AG09309 (cell line): ENCODE measurements at places on chromosomes 16 and 17.

DNA sequence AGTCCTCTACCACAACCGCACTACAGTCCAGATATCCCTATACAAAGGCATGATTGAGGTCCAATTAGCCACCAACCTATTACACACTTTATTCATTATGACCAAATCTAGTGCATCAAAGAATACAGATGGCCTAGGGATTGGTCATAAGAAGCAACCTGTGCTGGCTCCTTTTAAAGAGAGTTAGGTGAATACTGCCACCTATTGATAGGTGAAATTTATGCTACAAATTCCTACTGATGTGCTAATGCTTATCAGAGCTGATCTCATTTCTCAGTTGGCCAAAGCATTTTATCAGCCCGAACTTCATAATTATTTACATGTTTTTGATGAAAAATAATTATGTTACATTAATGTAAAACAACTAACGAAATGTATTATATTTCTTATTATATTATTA is 166.3 kb downstream of the ANKFN1 start:
- DNase-seq: peak; percentile 28

GRCh38 chr17:36857698-36858097 is 79.6 kb upstream of the LHX1 start:
- DNase-seq: no peak

- no peak for DNase-seq
Measured at GRCh38 chr16:85695196-85696128, 6.7 kb upstream of the GINS2 start.

DNA sequence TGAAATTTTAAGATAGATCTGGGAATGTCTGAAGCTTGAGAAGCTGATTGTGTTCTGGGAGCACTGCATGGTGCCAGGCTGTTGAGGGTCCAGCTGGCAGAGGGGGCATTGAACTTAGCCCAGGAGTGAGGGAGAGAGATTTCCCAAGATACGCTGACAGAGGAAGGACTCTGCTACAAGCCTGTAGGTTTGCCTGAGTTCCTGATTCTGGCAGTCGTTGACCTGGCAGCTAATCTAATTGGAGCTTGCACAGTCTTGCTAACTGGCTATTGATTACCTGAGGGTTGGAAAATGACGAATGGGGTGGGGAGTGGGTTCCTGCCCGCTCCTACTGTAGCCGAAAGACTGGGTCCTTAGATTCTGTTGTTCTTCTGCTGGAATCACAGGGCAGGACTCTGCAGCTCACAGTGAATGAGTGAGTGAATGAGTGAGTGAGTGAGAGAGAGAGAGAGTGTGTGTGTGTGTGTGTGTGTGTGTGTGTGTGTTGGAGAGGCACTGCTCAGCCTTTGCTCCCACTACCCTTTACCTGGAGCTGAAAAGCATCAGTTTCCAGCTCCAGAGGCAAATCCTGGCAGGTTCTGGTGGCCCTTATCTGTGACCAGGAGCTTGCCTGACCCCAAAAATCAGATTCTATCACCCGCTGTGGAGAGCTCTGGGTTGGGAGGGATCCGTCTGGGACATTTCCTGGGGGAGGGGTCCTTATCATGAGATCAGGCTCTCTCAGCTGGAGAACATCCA is 16.7 kb downstream of the CTRL start:
- no peak for DNase-seq

GRCh38 chr16:48124266-48124665 is 31.5 kb downstream of the ABCC12 start:
- DNase-seq: no peak

DNA sequence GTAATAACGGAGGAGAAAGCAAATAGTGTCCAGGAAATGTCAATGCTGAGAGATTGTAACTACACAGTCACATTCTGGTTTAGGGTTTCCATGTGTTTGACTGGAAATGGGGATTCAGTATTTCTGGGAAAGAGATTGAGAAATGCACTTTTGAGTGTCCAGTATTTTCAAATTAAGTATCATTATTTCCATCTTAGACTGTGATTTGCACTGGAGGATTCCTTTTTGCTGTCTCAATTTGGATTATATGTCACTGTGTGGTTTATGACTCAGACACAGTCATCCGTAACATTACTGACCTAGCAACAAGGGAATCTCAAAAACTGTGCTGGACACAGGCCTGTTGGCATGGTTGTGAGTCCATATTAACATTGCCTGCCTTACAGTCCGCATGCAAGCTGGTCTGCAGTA is 681.4 kb downstream of the CDH11 start:
- DNase-seq: peak; percentile 95

- peak; percentile 85 for DNase-seq
Measured at GRCh38 chr17:63984651-63985386, 12.1 kb upstream of the SCN4A start.

GRCh38 chr17:17941015-17941414 is 31.2 kb downstream of the TOM1L2 start:
- DNase-seq: no peak

DNA sequence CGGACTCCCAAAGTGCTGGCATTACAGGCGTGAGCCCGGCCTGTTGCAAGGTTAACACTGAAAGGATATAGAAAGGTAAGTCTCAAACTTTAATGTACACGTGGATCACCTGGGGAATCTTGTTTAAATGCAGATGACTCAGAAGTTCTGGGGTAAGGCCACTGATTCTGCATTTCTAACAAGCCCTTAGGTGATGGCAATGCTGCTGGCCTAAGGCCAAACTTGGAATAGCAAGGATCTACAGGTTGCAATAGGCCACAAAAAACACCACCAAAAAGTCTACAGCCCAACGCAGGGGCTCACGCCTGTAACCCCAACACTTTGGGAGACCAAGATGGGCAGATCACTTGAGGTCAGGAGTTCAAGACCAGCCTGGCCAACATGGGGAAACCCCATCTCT is 4.2 kb downstream of the CMTM4 start:
- DNase-seq: no peak

DNA sequence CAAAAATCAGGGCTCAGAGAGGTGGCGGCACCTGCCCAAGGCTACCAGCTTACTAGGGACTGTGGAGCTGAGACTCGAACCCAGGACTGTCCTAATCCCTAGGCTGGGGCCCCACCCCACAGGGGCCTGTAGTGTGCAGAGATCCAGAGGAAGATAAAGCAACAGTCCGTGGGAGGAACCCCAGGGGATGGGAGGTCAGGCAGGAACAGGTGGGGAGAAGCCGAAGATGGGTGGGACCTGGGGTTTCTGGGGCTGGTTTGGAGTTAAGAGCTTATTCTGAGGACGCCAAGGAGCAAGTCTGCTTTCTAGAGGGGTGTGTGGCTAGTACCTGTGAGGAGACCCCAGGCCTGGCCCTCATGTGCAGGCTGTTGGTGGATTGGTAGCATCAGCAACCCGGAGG is 14.9 kb downstream of the C16orf74 start:
- DNase-seq: no peak

DNA sequence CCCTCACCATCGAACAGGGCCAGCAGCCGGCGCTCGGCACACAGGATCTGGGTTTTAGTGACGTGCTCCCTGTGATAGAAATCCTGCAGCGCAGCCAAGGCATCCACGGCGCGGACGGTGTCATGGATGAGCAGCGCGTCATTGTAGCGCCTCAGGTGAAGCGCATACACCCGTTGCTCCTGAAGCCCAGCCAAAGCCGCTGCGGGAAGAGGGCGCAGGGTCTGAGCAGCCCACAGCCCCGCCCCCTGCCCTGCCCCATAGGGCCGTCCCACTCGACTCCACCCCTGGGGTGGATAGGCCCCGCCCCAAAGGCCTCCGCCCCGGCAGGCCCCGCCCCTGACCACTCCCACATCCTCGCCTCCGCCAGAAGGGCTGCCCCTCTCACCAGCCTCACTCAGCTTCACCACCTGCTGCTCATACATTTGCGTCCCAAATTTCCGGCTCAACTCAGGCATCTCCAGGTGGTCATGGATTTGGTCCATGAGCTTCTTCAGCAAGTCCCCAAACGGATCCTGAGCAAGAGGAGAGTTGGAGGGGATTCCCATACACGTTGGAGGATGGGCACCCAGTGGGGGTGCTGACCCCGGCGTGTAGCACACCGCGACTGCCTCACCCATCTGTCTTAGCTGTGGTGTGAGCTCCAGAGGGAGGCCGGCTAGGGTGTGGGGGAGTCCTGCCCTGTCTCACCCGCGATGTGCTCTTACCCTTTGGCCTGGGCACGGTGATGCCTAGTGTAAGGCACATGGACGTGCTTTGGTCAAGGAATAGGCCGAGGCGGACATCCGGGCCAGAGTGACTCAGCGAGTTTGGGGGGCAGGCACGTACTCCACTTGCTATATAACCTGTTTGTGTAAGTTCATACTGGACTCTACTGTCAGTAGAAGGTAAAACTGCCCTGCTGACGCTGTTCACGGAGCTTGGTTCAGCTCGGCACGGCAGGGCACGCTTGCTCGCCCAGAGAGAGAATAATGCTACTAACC is 4.6 kb downstream of the DHX58 start:
- no peak for DNase-seq

GRCh38 chr17:56973520-56973919 is 4.4 kb upstream of the SCPEP1 start:
- DNase-seq: no peak

DNA sequence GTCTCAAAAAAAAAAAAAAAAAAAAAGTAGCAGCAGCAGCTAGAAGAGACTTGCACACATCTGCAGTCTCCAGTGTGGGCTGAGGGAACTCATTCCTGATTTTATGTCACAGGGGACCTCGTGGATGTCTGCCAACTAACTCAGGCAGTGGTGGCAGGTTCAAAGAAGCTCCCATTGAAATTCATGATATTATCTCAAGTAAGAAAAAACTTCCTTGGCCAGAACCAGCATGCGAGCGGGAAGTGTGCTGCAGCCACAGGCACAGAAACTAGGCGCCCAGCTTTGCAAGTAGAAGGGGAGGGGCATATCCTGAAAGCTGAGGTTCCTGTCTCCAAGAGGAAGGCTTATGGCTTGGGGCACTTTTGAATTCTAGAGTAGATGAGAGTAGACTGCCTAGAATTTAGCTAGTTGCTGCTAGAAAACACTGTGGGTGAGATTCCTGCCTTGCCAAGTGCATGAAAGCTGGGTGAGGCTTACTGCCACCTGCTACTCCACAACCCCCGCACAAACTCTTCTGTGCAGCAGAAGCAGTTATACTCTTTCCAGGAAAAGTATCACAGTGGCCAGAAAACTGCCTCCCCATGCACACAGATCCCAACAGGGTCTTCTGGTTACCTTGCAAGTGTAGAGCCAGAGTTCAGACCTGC is 603.8 kb upstream of the CA10 start:
- no peak for DNase-seq

- peak; percentile 79 for DNase-seq
Measured at GRCh38 chr17:62614142-62614541, 13.3 kb upstream of the MRC2 start.

DNA sequence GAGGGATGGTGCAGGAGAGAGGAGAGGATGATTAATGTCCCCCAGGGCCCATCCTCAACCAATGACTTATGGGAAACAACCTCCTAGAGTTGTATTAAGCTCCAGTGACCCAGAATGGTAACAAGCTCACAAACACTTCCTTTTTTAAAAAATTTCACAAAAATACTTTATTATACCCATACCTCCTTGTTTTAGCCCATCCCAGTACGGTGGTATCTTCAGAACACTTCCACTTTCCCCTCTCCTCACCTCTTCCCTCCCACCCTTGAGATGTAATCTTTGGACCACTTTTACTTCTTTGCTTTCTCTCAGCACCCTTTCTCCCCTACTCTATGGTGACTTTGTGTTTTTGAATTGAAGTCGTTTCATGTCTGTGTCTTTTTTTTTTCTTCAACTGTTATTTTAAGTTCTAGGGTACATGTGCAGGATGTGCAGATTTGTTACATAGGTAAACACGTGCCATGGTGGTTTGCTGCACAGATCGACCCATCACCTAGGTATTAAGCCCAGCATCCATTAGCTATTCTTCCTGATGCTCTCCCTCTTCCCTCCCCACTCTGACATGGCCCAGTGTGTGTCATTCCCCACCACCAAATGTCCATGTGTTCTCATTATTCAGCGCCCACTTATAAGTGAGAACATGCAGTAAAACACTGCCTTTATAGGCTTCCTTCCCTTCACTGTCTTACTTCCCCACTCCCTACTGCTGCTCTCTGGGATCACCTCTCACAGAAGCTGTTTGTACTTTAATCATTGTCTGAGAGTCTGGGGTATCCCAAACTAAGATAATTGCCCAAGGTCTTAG is 124.5 kb downstream of the PRKCB start:
- no peak for DNase-seq

DNA sequence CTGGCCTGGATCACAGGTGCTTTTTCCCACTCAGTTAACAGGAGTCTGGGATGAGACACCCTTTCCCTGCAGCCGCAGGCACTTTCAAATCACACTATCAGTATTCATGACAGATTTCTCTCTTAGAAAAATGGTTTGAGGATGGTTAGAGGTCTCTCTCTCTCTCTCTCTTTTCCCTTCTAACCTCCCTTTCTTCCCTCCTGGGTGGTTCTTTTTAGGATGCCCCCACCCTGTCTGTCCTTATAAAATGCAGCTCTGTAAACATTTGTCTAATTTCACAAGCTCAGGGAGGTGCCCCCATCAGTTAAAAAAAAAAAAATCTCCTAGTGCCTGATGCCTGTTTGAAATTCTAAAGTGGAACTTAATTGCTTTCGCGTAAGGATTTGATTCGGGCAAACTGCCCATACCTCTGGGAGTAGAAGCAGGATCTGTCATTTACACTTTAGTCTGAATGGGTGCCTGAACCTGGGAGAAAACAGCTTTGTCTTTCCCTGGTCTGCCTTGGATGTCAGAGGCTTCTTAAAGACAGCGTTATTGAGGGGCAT is 158.8 kb downstream of the CCDC182 start:
- no peak for DNase-seq

DNA sequence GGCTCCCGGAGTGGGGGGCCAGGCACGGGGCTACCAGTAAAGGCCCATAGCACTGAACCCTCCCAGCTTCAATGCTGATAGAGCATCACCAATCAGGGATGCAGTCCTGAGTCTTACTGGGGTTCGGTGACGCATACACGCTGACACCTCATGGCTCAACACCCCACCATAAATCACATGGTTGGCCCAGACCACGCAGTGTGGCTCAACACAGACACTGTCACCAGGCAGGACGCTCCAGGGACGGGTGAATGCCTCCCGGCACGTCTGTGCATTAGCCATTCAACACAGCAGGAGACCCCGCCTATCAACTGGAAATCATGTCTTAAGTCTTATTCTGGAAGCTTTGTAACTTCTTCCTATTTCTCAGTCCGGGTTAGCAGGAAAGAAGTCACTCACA is 35.0 kb downstream of the NECAB2 start:
- no peak for DNase-seq

GRCh38 chr16:56480776-56481467 is 29.6 kb downstream of the OGFOD1 start:
- no peak for DNase-seq
